ENCODE measurements at places on chromosomes 12 and 14.

GRCh38 chr14:87457720-87458119 is 535.3 kb downstream of the GALC start:
- no peak for DNase-seq

DNA sequence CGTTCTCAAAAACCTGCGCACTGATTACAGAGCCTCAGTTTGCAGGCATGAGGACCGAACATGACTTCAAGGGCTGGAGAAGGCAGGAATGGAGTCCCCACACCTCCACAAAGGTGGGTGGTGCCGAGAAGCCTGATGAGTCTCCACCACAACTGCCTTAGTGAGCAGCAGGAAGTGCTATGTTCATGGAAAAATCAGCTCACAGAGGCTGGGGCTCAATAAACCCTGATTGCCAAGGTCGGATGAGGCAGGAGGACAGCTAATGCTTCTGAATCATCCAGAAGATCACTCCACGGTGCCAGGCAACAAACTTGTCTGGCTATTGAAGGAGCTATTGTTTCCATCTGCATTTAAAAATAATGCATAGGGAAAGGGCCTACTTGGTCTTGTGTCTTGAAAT is 31.1 kb downstream of the APPL2 start:
- peak; percentile 65 for DNase-seq

DNA sequence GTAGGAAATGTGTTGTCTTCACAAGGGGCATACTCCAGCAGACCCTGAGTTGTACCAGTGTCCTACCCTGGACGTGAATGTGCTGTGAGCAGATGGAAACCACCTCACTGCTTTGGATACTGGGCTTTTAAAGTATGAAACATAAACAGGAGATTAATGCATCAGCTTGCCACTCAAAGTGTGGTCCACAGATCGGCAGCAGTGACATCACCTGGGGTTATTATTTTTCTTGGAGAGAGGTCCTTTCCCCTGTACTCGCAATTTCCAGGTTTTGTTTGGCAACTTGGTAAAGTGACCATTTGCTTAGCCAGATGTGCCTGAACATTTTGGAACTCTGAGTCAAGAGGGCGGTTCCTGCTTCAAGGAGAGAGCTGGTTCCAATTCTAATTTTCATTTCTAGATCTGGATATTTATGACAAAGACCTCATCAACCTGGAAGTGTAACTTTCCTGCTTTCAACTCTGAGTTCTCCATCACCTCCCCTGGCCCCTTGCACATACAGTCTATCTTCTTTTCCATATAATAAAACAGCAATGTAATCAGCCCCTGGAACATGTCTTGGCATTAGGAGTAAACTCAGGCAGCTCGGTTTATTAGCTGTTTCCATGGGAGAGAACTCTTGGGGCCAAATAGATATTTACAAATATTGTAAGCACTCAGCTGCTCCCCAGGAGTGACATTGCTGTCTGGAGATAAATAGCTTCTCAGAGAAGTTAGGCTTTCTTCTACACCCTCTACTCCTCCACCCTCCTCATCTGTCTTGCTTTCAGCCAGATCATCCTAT is 237.0 kb upstream of the TBX3 start:
- no peak for DNase-seq

DNA sequence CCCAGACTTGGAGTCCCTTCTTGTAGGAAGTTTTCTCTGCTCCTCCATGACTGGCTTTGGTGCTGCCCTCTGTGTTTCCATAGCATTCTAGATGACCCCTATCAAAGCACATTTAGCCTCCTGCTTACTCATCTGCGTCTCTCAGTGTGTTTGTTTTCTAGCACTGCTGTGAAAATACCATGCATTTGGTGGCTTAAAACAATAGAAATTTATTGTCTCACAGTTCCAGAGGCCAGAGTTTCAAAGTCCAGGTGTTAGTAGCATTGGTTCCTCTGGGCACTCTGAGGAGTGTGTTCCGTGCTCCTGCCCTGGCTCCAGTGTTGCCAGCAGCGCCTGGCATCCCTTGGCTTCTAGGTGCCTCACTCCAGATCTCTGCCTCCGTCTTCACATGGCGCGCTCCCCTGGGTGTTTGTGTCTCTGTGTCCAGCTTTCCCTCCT is 86.1 kb downstream of the CACNA1C start:
- no peak for DNase-seq

DNA sequence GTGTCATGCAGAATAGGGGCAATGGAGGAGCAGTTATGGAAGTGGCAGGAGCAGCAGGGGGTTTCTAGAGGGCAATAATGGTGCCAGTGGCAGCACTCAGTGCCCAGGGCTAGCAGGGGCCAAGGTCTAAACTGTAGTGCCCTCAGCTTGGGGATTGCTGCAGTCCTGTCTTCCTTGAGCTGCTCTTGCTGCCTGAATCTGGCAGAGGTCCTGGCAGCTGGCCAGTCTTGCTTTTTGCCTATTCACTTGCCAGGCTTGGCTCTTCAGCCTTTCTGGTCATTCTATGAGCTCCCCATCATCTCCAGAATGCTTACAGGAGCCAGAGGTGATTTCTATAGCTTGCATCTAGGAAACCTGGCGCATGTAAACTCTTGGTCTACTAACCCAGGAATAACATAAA is 72.0 kb downstream of the SUDS3 start:
- no peak for DNase-seq

- peak; percentile 50 for DNase-seq
These were observed 208.7 kb downstream of the RBM19 start for GRCh38 chr12:113757221-113758002.

- DNase-seq, result no peak
These were observed 77.7 kb downstream of the FLRT2 start for GRCh38 chr14:85607651-85608081.

DNA sequence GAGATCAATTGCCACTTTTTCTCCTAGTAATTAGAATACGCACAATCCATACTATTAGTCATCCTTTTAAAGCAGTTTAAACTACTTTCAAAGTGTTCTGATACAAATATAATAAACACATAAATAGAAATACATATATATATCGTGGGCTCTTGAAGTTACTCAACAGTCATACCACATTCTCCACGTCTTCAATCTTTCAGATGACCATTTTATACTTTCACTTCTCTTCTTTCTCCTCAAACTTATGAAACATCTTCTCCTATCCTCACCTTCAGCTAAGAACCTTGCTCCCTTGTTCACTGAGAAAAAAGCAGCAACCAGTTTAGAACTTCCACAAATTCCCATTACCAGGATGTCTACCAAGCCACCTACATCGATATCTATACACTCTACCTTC is 19.2 kb downstream of the CEP290 start:
- DNase-seq, result no peak

GRCh38 chr14:96792003-96792402 is 5.2 kb upstream of the VRK1 start:
- DNase-seq, result peak; percentile 25

GRCh38 chr12:131682510-131682895 is 28.4 kb upstream of the SFSWAP start:
- DNase-seq, result no peak

GRCh38 chr12:80118565-80119324 is 19.4 kb downstream of the OTOGL start:
- DNase-seq, result no peak

DNA sequence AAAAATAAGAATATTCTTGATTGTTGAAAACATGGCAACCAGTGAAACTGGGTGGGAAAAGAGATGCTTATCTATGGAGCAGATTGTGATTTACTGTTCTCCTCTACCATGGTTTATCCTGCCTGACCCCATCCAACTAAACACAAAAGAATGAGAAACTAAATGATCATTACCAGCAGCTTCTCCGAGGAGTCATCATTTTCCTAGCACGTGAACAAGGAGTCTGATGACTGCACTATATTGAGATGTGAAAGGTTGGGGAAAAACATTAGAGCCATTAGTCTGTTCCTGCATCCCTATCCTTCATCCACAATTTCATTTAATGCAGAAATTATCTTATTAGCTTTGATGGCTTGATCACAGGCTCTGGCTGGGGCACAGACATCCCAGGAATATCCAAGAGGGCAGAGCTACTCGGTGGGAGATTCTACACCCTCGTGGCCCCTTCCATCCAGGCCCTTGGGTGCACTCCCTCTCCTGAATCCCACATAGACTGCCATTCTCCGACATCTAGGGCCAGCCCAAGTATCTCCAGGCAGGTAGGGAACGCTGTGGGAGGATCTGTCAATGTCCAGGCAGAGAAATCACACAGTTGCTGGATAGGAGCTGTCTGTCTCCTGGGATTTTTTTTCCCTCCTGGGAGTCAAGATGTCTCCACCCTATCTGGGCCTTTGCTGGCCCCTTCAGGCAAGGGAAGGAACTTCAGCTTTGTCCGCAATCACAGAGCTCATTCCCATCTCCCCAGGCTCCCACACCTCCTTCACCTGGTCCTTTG is 43.3 kb upstream of the DHRS4 start:
- peak; percentile 59 for DNase-seq

GRCh38 chr12:54207539-54208294 is 18.9 kb upstream of the SMUG1 start:
- DNase-seq, result peak; percentile 67

All from RKO (cell line).